ENCODE measurements at places on chromosomes 2 and 18. TPM values are rescaled to one million over a fixed set of nuclear protein-coding genes. Genes with fewer than 3 reads are reported as not detected.

GRCh38 chr2:118492335-118492734 lies 355.1 kb downstream of the EN1 start:
- no peak for DNase-seq

DNA sequence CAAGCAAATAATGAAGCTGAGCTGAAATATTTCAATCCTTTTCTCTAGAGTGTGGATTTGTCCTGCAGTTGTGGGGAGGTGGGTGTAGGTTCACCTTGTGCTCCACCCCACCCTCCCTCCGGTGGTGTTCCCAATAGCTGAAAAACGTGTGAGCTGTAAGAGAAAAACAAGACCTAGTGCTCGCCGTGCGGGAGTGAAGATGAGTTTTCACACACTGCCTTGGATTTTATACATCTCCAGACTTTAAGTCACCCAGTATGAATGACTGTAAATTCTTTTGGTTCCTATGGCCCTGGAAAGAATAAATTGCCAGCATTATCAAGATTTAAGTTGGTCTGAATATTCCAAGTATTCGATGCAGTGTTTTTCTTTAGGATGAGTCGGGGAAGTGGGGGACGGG lies 1.9 kb upstream of the SOX11 start:
- DNase-seq: no peak

GRCh38 chr18:49028091-49028490 lies 77.3 kb upstream of the SMAD7 start:
- DNase-seq: no peak

CNGA3 gene
- total RNA-seq: not detected

MOB1A gene
- 204 TPM for total RNA-seq
